ENCODE measurements at places on chromosomes 16 and 17.
A peak's percentile ranks its signal among the peaks of the same experiment; 100 is the strongest.

- DNase-seq, result no peak
These were observed 87.7 kb upstream of the CCL2 start for GRCh38 chr17:34167354-34167753.

GRCh38 chr16:67848118-67848517 lies 625 bp upstream of the CENPT start:
- no peak for DNase-seq

- DNase-seq, result peak; percentile 85
These were observed 2.2 kb downstream of the C16orf95 start for GRCh38 chr16:87314990-87315420.

DNA sequence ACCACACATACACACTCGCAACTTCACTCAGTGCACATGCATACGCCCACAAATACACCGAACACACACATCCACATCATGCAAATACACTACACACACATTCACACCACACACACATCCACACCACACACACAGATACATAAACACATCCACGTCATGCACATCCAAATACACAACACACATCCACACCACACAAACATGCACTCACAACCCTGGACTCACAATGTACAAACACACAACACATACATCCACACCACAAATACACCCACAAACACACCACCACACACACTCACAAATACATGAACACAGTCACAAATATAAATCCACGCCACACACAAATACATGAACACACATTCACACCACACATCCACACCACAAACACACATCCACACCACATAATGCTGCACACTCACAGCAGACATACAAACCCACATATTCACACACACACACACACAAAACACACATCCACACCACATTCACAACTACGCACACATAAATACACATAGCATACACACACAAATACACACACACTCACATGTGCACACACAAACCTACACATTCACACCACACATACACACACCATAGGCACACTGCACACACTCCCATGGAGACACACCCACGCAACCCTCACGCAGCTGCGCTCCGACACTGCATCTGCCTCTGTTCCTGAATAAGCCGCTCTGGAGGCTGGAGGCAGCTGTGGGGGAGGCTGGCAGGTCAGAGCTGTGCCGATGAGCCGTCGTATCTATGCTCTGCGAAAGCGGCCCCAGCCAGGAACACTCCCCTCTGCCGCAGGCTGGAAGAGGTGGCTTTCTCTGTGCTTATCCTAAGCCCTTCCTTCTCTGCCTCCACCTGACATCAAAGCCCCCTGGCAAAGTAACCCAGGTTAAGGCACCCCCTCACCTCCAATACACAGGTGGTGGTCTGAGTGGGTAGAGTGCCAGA lies 141.8 kb downstream of the GRIN2A start:
- no peak for DNase-seq

DNA sequence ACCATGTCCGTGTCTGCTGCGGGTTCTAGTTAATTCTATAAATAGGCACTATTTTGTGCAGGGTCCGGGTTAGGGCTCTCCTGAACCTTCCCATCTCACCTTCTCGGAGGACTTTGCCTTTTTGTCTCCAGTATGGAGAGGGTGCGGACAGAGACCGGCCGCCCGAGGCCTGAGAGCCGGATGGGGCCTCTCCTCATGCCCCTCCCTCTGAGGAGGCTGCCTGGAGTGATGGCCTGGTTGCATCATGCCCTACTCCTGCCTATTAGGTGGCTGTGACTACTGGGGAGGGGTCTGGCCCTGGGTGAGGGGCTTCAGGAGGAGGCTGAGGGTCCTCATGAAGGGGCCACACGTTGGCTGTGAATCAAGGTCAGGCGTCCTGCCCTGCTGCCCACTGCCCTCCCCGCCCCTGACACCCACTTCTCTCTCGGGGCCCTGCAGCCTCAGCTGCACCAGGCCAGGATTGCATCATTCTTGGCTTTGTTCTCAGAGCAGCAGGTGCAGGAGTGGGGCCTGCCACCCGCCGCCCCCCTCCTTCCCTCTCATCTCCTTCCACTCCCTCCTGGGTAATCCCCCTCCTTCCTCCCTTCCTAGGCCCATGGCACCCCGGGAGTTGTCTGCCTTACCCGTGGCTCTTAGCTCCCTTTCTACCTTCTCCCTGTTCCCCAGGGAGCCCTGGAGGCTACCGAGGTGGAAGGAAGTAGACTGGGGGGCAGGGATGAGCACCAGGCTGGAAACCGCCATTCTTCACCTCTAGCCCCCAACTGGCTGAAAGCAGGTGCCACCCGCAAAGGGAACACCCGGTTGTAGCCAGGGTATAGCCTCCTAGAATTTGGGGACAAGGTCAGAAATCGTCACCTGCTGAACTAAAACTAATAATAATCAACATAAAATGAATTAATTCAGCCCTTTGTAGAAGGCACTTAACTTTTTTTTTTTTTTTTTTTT lies 12.7 kb upstream of the ARHGAP23 start:
- peak; percentile 89 for DNase-seq

DNA sequence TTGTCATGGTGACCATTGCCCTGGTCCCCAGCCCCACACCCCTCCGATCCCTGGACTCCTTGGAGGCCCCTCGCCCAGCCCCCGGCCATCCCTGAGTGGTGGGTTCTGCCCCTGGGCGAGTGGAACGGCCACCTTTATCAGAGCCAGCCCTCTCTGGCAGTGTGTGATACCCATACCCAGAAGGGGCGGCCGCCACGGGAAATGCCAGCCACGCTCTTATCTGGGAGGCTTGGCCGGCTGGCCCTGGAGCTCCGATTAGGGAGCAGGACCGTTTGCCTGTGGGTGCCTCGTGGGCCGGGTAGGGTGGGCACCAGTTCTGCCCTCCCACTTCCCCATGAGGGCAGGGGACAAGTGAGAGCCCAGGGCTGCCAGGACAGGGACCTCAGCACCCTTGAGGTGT lies 58.3 kb upstream of the ZC3H18 start:
- no peak for DNase-seq

DNA sequence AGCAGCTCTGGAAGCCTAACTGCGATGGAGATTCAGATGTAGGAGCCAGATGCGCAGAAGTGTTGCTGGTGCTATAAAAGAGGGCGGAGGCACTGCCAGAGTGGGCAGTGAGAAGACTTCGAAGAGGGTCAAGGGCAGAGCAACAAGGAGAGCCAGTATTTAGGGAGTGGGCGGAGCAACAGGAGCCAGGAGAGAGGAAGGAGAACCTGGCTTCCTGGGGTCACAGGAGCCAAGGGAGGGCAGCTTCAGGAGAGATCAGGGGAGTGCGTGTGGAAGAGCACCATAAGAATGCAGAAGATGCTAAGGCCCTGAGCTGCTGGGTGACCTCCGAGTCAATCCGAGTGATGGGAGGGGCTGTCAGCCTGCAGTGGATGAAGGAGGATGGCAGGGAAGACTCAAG lies 14.4 kb upstream of the MRPS23 start:
- no peak for DNase-seq

DNA sequence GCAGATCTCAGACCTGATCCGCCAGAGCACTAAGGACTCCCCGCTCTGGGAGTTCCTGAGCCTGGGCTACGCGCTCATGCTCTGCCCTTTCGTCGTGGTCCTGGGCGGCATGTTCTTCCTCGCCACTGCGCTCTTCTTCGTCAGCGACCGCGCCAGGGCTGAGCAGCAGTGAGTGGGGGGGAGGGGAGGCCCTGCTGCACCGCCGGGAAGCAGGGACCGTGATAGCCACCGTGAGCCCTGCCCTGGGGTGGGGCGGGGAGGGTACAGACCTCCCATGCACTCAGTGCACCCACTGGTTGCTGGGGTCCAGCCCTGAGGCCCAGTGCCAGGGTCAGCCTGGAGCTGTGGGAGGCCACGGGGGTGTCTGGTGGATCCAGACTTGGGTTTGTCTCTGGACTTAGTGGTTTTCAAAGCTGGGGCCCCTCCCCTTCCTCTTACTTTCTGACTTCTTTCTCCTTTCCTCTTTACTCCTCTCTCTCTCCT lies 18.9 kb downstream of the MYBBP1A start:
- DNase-seq, result no peak

DNA sequence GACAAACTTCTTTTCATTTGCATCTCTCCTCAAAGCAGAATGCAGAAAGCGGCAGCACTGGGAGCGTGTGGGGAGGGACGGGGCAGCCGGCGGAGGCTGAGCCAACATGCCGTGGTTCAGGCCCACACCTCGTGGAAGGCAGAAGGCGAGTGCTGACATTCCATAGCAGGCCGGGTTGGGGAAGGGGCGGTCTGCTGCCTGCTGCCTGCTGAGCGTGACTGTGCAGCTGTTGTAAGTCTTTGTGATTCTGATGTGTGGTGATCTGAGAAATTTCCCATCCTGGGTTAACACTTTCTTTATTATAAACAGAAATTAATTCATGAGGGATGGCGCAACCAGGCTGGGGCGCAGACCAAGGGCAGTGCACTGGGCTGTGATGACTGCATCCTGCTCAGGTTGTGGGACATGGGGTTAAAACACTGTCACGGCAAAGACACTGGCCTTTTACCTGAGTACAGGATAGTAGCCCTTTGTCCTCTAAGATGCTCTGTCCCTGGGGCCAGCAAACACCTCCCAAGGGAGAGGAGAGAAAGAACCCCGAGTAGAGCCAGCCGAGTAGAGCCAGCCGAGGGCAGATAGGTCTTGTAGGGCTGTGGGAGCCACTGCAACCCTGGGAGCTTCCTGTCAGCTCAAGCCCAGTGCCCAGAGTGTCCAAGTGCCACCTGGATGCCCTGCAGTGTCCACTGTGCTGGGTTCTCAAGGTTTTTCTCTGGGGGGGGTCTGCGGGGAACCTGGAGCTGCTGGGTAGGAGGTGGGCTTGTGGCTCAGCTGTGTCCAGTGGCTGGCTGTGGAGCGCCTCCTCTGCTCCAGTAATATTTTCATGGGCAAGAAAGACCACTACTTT lies 8.8 kb upstream of the DNASE1 start:
- no peak for DNase-seq

DNA sequence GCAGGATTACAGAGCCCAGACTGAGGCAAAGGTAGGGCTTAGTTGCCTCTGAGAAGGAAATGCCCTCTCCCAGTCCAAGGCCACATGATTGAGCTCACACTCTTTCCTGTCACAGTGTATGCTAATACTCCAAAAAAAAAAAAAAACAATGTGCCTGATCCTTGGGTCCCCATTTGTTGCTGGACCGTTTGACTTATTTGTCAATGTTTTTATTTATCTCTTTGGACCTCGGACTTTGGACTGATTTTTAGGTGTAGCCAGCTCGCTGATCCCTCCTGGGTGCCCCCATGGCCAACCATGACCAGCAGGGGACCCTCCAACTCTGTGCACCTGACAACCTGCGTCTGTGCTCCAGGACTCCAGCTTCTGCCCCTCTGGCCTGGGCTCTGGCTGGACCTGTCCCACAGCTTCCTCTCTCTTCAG lies 622 bp upstream of the CCL16 start:
- DNase-seq, result no peak
